ENCODE measurements at places on chromosomes 7 and 10.

GRCh38 chr10:31098046-31098445, 66.4 kb upstream of the ZNF438 start:
- DNase-seq = no peak

DNA sequence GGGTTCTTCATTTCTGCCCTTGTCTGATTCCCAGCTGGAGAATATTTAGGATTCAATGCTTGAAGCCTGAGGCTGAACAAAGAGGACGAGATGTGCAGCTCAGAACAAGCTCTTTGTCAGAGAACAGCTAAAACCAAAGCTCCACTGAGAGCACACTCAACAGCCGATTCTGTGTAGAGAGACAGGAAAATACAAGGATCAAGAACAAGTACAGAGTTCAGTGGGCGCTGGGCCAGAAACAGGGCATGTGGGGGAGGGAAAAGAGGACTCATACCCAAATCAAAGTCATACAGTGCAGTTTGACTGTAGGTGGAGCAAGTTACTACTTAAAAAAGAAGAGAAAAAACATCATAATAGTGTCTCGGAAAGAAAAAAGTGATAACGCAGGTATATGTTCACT, at the start of gene AGMO:
Gene AGMO, minus strand, starts transcription at position 181 of the 400 bp plus-strand sequence.
- no peak for DNase-seq

DNA sequence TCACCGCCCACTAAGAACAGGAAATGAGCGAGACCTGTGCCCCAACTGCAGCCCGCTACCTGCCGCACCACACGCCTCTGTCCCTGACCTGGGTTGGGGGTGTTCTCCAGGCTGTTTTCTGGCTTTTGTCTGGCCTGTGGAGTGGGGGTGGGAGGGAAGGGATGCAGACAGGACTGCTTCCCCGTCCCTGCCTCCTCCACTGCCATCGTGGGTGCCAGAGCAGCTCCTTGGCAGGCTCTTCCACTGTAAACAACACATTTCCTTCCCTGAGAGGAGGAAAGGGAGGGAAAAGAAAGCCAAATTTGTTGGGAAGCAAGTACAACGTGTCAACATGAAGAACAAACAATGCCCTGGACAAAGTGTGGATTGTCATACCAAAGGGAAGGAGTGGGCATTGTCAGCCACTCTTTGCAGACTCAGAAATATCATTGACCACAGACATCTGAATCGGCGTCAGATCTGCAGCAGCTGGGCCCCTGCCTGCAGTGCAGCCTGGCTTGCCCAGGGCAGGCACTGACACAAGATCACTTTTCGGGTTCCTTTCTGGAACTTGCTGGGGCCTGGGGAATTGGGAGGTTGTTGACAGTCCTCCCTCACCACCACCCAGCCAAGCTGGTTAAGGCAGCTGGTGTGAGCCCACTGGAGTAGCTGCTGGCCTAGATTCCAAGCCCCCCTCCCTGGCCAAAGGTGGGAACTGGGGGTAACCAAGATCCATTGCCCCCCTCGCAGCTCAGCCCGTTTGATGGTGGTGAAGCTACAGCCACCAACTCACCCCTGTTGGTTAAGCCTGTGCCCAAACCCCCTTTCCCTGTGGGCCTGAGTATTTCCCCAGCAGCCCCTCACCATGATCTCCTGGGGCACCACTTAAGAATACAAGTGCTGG, 22.6 kb upstream of the TRIM8 start:
- no peak for DNase-seq

GRCh38 chr10:25753776-25754175, 180.3 kb upstream of the MYO3A start:
- no peak for DNase-seq

GRCh38 chr7:47786557-47787248, 161.6 kb downstream of the PKD1L1 start:
- DNase-seq = no peak

DNA sequence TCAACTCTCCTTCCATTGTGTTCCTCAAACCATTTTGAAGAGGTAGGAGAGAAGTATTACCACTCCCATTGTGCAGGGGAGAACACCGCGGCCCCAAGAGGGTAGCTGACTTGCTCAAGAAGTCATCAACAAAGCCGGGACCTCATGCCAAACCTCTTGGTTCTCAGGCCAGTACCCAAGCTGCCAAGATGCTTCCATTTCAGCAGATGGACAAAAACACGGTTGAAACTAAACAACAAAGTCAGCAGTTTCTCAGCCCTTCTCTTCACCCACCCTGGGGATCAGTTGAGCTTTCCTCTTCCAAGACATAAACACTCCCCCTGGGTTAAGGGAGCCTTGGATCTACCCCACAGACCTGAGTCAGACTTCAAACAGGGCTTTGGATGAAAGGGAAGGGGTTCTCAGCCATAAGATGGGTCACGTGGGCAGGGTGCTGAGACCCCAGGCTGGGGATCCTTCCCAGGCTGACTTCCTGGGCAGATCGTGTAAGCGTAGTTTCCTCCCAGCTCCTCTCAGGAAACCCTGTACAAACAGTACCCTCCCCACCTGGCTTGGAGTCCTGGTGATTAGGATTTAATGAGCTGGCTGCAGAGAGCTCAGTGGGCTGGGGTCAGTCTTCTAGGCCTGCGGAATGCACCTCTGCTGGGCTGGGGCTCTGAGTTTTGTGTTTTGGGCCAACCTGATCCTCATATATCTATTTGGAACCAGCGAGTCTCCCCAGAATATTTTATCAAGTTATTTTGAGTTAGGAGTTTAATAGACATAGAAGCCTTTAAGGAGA, 27.3 kb downstream of the EMX2 start:
- DNase-seq = no peak

DNA sequence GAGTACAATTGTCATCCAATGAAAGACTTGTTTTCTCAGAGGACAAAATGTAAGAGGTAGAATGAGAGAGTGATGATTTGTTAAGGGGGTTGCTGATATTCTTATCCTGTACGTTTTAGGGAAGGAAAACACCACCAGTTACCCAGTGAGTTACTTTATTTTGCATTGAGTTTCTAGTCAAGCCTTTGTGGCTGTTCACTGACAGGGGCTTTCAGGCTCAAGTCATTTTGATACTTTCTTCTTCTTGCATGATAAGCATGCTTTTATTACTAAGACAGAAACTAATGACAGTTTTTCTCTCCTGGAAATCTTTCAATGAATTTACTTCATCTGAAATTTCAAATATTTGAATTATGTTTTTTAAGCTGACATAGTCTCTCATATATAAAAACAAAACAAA, 710.2 kb upstream of the POM121L12 start:
- no peak for DNase-seq

- peak; percentile 56 for DNase-seq
Observed at GRCh38 chr10:59648711-59649201, 60.9 kb downstream of the SLC16A9 start.

GRCh38 chr7:1354661-1355567, 104.4 kb downstream of the MICALL2 start:
- no peak for DNase-seq

- no peak for DNase-seq
Observed at GRCh38 chr10:124728830-124729661, 15.1 kb downstream of the FAM53B start.

GRCh38 chr7:11330208-11330607, 356.5 kb downstream of the PHF14 start:
- DNase-seq = no peak

- DNase-seq = no peak
Observed at GRCh38 chr7:29013931-29014330, 55.8 kb upstream of the TRIL start.

DNA sequence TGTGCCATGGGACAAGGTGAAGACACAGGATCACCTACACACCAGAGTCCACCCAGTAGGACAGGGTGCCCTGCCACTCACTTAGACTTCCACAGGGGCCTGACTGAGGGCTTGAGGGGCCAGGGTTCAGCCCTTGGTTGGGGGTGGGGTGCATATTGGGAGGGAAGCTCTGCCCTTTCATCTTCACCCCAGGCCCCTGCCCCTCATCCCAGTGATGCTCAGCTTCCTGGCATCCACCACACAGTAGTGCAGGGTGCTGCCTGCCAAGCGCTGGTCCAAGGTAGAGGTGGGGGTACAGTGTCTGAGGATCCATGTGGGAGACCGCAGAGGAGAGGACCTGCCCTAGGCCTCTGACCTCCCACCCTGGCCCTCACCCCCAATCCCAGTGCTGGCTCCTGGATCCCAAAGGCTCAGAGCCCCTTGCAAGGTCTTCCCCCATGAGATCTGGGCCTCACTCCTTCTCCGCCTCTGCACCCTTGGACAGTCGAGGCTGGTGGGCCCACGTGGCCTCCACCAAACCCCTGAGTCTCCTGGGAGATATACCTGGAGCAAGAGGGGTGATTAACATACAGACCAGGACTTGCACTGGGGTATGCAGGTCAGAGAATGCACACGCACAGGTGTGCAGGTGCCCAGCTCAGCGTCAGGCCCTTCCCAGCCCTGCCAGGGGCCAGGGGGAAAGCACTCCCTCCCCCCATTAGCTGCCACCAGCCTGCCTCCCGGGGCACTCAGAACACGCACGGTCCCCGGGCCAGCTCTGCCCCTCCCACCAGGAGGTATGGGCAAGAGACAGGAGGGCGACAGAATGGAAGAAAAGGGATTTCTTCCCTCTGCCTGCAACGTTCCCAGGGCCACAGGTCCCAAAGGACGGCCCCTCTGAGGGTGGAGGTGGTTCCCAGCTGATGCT, 8.6 kb upstream of the IRF5 start:
- no peak for DNase-seq

GRCh38 chr7:70303309-70303708, 705.0 kb downstream of the AUTS2 start:
- no peak for DNase-seq

GRCh38 chr7:29197916-29198315, 3.3 kb downstream of the CHN2 start:
- no peak for DNase-seq

DNA sequence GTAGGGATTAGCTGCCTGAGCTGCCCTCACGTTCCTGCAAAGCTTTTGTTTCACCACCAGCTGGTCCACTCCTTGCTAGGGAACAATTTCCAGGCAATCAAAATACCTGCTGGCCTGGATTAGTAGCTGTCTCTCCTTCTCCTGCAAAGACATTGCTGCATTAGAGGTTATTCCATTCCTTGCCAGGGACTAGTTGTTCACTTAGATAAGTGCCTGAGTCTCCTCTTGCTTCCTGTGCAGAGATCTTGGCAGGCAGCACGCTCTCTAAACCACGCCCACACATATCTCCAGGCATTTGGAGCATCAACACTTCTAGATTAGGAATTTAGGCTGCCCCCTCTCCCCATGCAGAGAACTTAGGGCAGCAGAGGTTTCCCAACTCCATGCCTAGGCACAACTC, 150.4 kb upstream of the SMIM30 start:
- DNase-seq = no peak

GRCh38 chr10:122152544-122152943, 118.6 kb upstream of the BTBD16 start:
- no peak for DNase-seq

DNA sequence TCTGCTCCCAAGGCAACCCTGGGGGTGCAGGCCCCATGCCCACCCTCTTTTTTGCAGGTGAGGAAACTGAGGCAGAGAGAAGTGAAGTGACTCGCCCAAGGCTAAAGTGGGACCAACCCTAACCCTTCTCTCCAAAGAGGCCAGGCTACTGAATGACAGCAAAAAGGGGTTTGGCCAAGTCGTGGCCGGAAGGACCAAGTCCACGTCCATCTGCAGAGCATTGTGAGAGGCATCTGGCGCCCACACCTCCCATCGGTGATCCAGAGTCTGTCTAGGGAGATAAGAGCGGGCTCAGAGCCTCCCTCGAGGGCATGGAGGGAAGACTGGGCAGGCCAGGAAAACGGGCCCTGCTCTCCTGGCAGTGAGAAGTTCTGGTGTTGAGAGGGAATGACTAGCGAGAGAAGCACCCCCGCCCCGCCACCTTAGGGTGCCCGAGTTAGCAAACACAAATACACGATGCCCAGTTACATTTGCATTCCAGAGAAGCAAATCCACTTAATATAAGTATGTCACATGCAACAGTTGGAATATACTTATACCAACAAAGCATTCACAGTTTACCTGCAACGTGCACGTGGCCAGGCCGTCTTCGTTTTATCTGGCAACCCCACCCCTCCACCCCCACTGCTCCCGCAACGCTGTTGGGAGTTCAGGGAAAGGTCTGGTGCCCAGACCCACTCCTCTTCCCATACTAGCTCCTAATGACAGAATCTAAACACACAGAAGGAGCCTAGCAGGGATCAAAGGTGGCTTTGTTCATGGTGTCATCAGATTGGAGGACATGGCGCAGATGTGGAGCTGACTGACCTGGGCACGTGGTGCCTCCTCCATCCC, 124.9 kb downstream of the OAT start:
- DNase-seq = no peak

- no peak for DNase-seq
Observed at GRCh38 chr7:1229202-1229947, 3.3 kb upstream of the UNCX start.

- no peak for DNase-seq
Observed at GRCh38 chr7:39356172-39356925, 209.9 kb upstream of the YAE1 start.

DNA sequence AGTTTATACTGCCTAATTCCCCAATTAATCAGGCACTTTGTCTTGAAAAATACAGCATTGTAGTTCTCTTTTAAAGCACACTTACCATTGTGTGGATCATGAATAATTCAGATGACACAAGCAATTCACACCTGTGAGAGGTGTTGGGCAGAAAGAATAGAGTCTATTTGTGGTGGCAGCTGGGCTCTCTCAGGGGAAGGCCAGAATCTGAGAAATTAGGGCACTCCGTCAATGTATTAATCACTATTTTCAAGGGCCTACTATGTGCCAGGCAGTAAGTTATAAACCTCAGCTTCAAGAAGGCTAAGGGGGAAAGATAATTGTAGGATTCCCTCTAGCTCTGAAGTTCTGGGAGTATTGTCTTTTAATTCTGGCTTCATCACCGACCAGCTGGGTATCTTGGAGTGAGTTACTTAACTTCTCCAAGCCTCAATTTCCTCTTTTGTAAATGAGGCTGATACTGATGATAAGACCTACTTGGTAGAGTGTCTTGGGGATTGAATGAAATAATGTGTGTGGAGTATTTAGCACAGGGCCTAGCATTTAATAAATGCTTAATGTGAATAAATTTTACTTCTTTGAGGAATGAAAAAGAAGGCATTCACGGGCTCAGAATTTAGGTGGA, 2.5 kb downstream of the CHN2 start:
- no peak for DNase-seq

DNA sequence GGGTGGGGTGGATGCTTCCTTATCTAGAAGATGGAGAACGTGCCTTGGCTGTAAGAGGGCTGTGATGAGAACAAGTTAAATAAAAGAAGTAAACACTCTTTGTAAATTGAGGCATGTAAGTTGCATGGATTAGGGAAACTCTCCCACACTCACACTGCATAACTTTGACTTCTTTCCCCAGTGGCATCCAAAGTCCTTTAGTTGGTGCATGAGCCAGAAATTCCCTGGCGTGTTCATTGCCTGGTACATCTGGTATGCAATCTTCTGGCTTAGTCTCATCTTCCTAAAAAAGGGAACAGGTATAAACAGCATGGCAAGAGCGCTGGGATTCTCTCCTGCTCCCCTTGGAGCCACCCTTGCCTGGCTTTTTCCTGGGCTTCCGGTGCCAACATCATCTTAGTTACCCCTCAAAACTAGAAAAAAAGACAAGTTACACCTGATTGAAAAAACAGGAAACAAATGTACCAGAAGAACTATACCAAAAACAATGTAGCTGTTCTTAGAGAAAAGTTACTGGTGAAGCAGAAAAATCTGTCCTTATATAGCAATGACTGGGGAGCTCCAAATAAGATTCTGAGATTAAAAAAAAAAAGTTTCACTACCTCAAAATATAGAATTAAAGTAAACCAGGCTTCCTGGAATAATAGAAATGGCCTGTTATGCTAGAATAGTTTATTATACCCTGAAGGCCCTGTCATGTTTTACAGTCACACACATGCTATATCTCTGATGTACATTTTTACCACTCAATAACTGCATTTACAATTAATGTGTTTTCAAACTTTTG, 9.9 kb downstream of the RP9 start:
- DNase-seq = no peak

- no peak for DNase-seq
Observed at GRCh38 chr10:3825244-3825643, 40.2 kb upstream of the KLF6 start.

Data from NCI-H1436 treated with DMSO at 0.1 percent for 48 hours (cell line).